ENCODE measurements at places on chromosomes 3 and 15.
A peak's percentile ranks its signal among the peaks of the same experiment; 100 is the strongest.

DNA sequence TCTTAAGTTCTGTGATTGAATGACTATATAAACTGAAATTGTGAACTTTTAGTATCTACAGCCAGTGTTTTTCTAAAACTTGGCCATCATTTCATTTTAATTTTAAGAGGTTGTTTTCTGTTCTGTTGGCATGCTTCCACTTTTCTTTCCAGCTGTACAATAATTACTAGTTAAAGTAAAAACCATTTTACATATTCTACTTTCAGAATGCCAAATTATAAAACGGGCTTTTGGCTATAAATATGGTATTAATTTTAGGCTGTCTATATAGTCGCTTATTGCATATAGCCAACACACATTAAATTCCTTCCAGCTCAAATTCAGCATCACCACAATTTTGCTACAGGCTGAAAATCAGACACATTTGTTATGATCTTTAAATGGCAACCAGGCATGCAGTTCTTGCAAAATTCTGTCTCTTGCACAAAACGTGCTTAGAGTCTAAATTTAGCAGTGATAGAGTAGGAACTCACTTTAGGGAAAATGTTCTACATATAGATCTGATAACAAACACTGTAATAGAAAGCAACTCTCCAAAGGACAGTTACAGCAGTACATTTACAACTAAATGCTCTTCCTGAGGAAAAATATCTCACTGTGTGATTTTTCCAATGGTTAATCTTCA, 81.1 kb downstream of the BTD start:
- no peak for DNase-seq

GRCh38 chr3:23256741-23257435, 53.8 kb downstream of the UBE2E2 start:
- DNase-seq = no peak

- no peak for DNase-seq
Measured at GRCh38 chr15:60091157-60091556, 87.0 kb downstream of the FOXB1 start.

DNA sequence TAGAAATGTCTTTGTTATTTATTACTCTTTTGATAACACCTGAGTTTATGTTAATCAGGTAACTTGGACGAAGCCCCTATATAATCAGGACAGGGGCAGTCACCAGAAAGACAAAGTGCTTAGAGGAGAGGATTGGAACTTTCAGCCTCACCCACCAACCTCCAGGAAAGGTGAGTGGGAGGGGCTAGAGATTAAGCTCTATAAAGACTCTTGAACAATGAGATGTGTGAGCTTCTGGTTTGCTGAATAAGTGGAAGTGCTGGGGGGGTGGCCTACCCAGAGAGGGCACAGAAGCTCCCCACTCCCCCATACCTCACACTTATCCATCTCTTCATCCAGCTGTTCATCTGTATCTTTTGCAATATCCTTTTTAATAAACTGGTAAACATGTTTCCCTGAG, 73.9 kb downstream of the TTBK2 start:
- DNase-seq = no peak

- no peak for DNase-seq
Measured at GRCh38 chr3:43298292-43298691, 12.0 kb downstream of the SNRK start.

GRCh38 chr3:81696090-81696489, 65.4 kb downstream of the GBE1 start:
- no peak for DNase-seq

- no peak for DNase-seq
Measured at GRCh38 chr3:139718415-139718814, 40.6 kb upstream of the NMNAT3 start.

DNA sequence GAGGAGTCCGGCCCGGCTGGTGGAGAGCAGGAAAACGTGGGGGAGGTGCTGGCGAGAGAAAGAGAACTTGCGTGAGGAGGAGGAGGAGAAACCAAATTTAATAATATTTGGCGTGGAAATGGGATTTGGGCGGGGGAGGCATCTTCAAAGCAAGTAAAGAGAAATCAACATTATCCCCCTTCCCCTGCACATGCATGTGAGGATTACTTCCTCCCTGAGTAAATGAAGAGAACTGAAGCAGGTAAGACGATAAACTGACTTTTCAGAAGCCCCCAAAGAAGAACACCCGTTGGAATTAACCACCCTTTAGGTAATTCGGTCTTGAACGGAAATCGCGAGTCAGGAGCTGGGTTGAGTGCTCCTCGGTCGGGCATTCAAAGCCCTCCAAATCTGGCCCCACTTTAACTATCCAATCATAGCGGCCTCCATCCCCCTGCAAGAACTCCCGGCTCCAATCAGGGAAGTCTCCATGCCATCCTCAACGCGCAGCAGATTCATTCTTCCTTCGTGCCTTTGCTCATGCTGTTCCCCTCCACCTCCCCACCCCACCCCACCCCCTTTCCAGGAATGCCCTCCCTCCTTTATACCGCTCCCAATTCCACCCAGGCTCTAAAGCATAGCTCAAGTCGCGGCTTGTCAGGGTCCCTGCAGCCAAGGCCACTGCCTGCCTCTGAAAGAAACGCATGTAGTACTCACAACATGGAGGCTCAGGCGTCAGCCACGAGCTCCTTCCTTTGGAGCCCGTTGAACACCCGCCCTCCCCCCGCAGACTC, 545 bp upstream of the RFX7 start:
- peak; percentile 75 for DNase-seq

DNA sequence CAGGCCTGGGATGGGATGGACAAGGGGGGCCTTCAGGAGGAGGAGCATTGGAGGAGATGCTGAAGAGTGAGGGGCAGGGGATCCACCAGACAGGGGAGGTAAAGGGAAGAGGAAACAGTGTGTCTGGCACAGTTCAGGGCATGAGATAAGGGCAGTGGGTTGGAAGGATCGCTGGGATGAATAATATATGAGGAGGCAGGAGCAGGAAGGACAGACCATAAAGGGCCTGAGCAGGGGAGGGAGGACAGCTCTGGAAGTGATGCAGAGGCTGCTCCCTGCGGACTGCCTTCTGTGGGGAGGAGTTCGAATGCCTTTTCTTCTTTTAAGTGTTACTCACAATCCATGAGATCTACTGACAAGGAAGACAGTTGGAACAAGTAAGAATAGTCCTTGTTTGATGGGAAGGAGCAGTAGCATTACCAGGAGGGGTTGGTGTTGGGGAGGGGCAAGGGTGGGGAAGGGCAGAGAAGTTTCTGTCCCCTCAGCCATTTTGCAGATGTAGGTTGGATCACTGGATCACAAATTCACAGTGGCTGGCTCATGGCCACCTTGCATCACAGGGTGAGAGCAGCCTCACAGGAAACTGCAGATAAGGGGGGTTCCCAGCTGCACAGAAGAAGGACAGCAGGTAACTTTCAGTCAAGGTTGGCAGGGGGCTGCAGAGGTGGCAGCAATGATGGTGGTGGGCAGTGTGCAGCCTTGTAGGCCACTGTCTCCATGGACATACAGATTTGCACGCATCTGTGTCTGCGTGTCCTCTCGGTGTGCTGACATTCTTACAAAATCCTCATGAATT, 91.9 kb upstream of the SNRPN start:
- DNase-seq = no peak

DNA sequence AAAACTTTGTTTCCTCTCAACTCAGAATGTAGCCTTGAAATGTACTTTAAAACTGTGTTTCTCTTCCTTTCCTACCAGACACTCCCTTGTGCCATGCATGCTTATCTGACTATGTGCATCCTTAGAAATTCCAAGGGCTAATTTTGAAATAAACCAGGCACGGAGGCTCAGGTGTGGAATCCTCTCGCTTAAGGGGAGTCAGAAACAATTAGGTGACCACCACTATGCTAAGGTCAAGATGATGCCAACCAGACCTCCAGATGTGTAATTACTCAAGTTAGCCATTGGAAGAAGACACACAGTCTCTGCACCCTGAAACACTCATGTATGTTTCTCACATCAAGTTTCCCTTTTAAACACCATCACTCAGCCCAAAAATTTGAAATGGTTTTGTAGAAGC, 572.1 kb downstream of the VGLL3 start:
- DNase-seq = no peak

GRCh38 chr3:88191872-88192409, 42.2 kb downstream of the C3orf38 start:
- no peak for DNase-seq

- DNase-seq = no peak
Measured at GRCh38 chr15:31128477-31128876, 27.0 kb upstream of the TRPM1 start.

GRCh38 chr3:146271180-146271579, 20.3 kb upstream of the PLSCR4 start:
- DNase-seq = no peak

DNA sequence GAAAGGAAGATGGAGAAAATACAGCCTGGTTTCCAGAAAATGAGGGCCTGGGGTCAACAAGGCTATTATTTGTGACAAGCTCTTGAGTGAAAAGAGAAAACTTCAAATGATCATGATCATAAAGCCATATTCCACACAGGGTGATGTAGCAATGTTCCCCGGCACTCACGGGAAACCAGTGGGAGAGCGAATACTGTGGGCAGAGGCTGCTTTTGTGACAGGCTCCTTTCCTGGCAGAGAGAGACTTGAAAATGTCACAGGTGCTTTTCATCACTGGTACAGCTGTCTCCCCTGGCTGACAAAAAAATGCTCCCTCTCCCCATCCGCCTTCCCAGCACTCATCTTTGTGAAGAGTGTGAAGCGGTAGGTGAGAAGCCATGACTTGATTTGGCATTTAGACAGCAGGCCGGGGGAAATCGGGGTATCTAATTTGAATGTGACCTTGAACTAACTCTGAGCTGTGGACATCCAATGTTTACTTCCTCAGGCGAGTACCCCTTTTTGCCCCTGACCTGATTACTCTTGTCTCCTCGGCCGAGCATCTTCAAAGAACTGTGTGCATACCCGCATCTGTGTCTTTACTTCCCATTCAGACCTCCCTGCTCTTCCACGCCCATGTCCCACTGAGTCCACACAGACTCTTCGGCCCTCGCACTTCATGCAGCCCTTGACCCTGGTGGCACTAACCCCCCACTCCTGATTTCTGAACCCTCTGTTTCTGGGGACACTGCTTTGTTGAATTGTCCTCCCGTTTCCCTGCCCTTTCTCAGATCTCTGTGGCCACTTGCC, 23.2 kb downstream of the CA12 start:
- DNase-seq = no peak

DNA sequence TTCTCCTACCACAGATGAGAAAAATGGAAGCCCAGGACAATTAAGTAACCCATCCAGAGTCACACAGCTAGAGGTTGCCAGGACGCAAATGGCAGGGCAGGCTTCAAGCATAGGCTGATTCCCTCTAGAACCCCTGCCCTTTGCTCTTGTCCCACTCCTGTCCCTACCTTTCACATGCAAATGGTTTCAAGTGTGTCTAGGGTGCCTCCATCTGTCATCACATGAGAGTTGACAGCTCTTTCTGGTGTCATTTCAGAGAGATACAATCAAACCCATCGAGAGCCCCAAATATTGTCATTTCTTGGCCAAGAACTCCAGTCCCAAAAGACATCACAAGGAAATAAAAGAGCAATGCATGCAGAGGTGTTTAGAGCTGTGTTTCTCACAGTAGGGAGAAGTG, 23.7 kb downstream of the CCDC12 start:
- DNase-seq = no peak

DNA sequence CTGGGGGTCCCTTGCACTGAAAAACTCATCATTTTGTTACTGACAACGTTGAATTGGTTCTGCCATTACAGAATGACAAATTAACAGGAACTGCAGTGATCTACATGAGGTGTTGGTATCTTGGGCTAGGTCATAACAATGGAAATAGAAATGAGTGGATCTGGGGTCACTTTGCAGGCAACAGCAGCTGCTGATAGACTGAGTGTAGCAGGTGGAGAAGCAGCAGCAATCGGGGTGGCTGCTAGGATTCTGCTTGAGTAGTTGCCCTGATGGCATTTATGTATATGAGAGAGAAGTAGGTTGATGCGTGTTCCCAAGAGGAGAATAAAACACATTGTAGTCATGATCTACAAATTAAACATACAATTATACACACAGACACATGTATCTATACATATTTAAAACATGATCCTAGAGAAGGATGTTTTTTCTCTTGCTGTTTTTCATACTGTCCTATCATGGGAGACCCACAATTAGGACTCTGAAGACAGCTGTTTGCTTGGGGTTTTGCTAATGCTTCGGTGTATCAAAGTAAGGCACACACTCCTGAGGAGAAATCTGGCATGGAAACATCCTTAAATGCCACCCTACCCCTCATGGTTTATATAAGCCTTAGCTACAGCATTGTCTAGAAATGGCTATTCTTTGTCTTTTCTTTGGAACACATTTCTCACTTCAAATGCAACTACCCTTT, 15.8 kb upstream of the THBS1 start:
- no peak for DNase-seq

DNA sequence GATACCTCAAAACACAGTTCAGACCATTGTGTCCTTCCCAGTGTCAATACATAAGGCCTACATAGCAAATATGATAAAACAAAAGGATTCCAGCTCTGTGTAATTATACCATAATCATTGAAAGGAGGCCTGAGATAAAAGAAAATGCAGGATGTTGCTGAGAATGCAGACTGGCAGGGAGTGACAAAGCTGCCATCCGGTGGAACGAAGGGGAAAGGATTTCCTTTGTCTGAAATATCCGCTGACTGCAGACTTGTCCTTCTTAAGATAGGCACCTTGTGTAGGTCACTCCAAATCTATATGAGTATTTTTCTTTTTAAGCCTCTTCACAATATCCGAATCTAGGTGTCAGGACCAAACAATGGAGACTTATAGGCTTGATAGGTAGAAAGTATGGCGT, 108.0 kb downstream of the KCNH8 start:
- no peak for DNase-seq

GRCh38 chr3:86176445-86176784, 814.5 kb downstream of the VGLL3 start:
- no peak for DNase-seq

DNA sequence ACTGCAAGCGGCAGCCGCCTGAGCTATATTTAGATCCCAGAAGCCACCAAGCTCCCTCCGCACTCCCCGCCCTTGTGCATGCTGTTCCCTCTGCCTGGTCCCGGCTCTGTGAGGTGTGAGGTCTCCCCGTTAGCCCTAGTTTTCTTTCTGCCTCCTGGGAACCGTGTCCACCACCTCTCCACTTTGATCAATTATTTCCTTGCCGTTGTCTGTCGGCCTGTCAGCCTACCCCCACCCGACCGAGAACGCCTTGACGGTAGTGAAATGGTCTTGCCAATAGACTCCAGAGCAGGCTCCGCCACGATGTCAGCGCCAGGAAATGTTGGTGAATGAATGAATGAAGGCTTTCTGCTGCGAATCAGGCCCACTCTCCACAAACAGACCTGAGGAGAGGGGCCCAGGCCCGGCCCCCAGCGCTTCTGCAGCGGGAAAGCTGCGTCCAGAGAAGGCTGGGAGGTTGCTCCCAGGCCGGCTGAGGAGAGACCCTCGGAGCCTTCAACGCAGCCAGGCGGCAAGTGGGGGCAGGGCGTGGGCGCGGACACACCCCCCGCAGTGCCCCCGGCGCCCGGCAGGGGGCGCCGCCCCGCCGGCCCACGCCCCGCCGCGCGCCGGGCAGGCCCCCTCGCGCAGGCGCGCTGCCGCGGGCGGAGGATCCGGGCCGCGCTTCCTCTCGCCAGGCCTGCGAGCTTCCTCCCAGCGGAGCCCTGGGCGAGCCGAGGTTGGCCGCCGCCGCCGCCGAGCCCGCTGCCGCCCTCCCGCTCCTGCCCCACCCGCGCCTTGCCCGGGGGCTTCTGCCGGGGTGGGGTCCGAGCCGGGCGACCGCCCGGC, at the start of gene CSK:
Gene CSK, plus strand, starts transcription at position 650 of the 828 bp plus-strand sequence. CDS start 16,218 bp downstream, outside the sequence.
- DNase-seq = no peak

- DNase-seq = no peak
Measured at GRCh38 chr3:122979211-122979610, 48.4 kb downstream of the SEMA5B start.
